ENCODE measurements at places on chromosomes 2 and 18.
A peak's percentile ranks its signal among the peaks of the same experiment; 100 is the strongest.

DNA sequence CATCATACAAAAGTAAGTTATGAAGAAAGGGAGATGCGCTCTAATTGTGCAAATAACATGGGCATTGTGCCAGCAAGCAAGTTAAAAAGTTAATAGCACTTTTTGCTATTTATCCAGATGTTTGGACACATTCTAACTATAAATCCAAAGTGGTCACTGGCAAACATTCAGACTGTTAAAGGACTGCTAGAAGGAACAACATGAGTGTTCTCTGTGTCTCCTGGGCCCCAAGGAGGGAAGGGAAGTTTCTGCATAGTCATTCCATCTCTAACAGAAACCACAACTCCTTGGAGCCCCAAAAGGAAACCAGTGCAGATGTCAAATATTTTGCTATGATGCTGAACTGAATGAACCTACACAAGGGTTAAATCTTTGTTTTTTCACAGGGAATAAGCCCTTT, 213.3 kb upstream of the HNRNPA3 start:
- no peak for DNase-seq

- no peak for DNase-seq
Measured at GRCh38 chr18:47120428-47120827, 29.9 kb downstream of the HDHD2 start.

- no peak for DNase-seq
Measured at GRCh38 chr2:50840341-50841124, 191.4 kb downstream of the NRXN1 start.

DNA sequence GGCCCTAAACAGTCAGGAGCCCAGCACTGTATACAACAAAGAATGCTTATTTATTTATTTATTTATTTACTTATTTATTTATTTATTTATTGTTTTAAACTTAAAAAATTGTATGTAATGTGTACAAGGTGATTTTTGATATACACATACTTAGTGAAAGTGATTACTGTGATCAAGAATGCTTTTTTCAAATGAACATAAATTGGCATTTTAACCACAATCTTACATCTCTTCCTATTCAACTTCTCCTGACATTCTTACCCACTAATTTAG, 776.6 kb downstream of the TSN start:
- no peak for DNase-seq

GRCh38 chr2:35298493-35298892, 1057.1 kb upstream of the CRIM1 start:
- peak; percentile 98 for DNase-seq

DNA sequence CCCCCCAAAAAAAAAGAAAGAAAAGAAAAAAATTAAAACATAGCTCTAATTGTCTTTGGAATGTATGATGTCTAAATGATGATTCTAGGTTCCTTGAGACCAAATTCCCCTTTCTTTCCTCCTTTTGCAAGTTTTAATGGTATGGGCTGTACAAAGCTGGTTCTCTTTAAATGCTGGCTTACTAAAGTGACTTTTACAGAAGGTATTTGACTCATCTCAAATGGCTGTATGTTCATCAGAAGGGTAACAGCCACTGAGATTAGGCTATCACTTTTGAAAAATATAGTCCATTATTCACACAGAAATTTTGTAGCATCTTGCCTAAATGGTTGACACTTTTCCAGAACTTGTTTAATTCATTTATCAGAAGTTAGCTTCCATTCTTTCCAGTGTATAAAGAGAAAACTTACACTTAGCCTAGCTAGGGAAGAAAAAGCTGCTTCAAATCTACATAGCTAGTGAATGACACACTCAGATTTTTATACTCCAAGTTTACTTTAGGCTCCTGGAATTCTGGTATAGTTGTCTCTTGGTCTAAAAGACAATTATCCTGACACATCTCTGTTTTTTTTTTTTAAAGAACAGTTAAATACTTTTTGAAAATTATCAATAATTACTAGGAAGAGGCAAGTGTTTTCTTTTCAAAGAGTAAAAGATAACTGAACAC, 622.6 kb downstream of the LRP1B start:
- no peak for DNase-seq

DNA sequence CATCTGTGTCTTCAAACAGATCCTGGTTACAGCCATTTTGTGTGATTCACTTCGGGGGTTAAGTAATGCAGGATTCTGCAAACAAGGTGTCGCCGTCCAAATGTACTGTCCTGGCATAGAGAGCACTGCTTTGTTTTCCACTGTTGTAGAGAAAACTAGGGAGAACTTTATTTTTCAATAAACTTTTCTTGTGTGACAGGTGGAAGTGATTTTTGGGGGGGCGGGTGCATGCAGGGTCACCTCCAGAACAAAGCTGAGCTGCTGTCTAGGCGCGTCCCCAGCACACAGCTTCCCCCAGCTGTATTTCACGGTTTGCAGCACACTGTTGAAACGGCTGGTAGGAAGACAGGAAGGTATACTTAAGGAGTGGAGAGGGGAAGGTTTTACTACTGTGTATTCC, 200.6 kb downstream of the MGAT5 start:
- DNase-seq, result no peak

GRCh38 chr2:45289997-45290709, 280.9 kb upstream of the SIX2 start:
- DNase-seq, result no peak

- no peak for DNase-seq
Measured at GRCh38 chr2:109428281-109428680, 185.5 kb downstream of the SEPTIN10 start.

GRCh38 chr2:199302851-199303250, 154.9 kb downstream of the SATB2 start:
- peak; percentile 40 for DNase-seq

DNA sequence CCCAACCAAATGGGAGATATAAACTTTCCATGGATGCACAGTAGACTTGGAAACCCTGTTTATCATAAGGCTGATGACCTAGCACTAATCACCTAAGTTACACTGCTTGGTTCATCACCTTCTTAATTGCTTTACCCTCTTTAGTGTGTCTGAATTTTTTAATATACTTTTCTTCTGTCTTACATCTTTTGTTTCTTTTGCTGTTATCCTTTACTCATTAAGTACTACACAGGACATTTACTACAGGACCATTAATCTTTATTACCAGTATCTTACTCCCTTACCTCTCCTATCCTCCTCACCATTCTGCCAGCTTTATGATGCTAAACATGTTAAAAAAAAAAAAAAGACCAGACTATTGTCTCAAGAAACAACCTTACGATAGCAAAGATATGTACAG, 333.6 kb downstream of the KIAA1328 start:
- no peak for DNase-seq

DNA sequence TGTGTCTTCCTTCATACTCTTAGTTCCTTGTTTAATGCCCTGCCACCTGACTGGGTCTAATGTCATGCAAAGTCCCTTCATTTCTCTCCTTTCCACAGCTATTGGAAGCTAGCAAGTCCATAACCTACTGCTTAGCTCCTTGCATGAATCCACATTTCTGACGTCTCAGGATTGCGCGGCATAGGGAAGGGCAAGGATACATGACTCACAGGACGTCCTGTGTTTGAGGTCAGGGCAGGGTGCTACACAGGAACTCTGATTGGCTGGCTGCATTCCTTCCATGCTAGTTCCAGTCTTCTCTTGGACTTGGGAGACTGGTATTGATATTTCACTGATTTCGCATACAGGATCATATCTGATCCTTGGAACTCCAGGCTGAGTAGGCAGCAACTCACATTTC, 137.9 kb downstream of the CDH2 start:
- no peak for DNase-seq

Measured in astrocyte of the cerebellum (primary cell).